ENCODE measurements at places on chromosomes 4 and X. TPM values are rescaled to one million over a fixed set of nuclear protein-coding genes. Genes with fewer than 3 reads are reported as not detected.

LAS1L gene
- total RNA-seq: 28.3 TPM

RXFP1 gene
- not detected for total RNA-seq

PRDM5 gene
- total RNA-seq: 3.1 TPM

VSIG4 gene
- not detected for total RNA-seq

CDX4 gene
- total RNA-seq: not detected

ANOS1 gene
- 0.32 TPM for total RNA-seq

APBB2 gene
- 79.8 TPM for total RNA-seq

HSD17B13 gene
- total RNA-seq: 0.13 TPM

CT83 gene
- not detected for total RNA-seq

MSANTD1 gene
- 0.82 TPM for total RNA-seq

SSX3 gene
- not detected for total RNA-seq

VCX3A gene
- not detected for total RNA-seq

KIAA1210 gene
- not detected for total RNA-seq

NMU gene
- not detected for total RNA-seq

DSPP gene
- total RNA-seq: not detected

GPR34 gene
- not detected for total RNA-seq

CHRDL1 gene
- not detected for total RNA-seq

Data from bladder microvascular endothelial cell (primary cell).